ENCODE measurements at places on chromosomes 6 and 20. TPM values are rescaled to one million over a fixed set of nuclear protein-coding genes. Genes with fewer than 3 reads are reported as not detected.

Gene BMP7
- not detected for total RNA-seq

Gene CCN6
- total RNA-seq: not detected

Gene KIF25
- not detected for total RNA-seq

Gene OXT
- not detected for total RNA-seq

Gene CLDN20
- total RNA-seq: not detected

Gene FLRT3
- total RNA-seq: 5.0 TPM

Gene OPRL1
- total RNA-seq: 1.9 TPM

Gene ARG1
- total RNA-seq: not detected

Gene WFDC10B
- total RNA-seq: not detected

Gene ARMH2
- total RNA-seq: not detected

Gene SERAC1
- total RNA-seq: 16.2 TPM

Gene SCRT2
- not detected for total RNA-seq

Gene ZNF133
- total RNA-seq: 26.0 TPM

Gene GPRC6A
- total RNA-seq: not detected

Gene TUBB2B
- 4.1 TPM for total RNA-seq

Gene F13A1
- not detected for total RNA-seq
